GOT3 (cell line): ENCODE measurements at places on chromosomes 1 and 21.

DNA sequence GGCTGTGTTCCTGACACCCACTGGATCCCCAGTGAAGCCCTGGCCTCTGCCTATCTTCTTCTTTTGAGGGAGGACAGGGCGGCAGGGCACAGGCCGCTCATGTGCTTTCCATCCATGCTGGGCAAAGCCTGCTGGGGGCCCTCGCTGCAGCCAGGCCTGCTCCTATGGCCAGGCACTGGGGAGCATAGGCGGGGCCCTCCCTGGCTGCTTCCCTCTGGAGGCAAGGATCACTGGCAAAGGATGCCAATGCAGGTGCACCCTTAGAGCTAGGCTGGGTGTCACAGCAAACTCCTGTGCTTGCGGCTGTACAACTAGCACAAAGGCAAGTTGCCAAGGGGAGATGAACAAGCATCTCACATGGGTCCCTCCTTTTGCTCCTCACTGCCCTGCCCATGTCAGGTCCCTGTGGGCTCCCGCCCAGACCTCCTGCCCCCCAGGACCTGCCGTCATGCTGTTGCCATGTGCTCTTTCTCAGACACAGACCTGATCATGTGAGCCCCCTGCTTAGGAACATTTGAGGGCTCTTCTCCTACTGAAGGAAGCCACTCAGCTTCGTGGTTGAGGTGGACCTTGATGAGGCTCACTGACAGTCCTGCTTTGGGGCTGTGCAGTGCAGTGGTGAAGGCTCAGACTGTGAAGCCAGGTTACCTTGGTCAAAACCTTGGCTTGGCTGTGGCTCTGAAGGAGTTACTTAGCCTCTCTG is 393.6 kb downstream of the PTPRU start:
- no peak for DNase-seq

DNA sequence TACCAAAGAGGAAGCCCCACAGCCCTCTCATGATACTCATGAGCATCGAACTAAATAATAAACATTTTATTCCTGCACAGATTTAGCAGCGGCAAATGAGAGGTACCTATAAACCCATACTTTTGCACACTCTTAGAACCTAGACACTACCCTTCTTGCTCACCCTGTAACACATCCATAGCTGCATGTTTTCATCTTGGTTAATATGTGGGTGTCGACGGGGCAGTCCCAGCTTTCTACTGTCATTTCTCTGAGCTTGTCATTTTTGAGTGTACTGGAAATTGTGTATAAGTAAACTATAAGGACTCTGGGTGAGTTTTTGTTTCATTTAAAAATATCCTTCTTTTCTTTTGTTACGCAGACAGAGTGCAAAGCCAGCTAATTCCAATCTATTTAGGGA is 25.5 kb downstream of the OVGP1 start:
- no peak for DNase-seq

- no peak for DNase-seq
These were observed 164.2 kb downstream of the NRIP1 start for GRCh38 chr21:14900611-14901010.

DNA sequence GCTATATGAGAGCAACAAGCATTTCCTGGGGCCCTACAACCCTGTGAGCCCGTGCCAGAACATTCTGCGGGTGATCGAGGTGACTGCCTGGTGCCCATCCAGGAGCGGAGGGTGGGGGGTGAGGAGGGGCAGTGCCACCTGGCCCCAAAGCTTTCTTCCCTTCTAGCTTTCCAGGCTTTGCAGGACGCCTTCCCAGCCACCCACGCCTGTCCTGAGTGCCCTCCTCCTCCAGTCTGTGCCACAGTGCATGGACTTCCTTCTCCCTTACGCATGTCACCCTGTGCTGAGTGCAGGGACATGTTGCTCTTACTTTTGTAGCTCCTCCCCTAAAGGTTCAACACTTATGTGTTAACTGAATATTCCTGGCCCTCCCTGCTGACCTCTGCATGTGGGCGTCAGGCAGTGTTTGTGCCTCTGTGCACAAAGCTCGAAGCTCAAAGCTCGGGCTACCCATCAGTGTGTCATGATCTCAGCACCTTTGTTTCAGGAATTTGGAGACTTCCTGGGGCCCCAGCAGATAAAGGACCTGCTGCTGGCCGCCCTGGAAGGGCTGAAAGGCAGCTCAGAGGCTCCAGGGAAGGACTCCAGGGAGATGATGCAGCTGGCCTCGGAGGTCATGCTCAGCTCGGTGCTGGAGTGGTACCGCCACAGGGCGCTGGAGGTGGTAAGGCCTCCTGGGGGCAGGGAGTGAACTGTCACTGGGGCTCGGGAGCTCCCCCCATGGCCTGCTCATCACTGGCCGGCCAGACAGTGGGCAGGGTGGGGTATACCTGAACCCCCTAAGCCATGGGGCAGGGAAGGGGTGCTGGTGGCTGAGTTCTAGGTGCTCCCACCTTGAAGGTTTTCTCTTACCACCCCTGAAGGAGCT is 36.7 kb upstream of the TTC4 start:
- DNase-seq: no peak

- DNase-seq: no peak
These were observed 105.7 kb downstream of the NME7 start for GRCh38 chr1:169261884-169262283.

DNA sequence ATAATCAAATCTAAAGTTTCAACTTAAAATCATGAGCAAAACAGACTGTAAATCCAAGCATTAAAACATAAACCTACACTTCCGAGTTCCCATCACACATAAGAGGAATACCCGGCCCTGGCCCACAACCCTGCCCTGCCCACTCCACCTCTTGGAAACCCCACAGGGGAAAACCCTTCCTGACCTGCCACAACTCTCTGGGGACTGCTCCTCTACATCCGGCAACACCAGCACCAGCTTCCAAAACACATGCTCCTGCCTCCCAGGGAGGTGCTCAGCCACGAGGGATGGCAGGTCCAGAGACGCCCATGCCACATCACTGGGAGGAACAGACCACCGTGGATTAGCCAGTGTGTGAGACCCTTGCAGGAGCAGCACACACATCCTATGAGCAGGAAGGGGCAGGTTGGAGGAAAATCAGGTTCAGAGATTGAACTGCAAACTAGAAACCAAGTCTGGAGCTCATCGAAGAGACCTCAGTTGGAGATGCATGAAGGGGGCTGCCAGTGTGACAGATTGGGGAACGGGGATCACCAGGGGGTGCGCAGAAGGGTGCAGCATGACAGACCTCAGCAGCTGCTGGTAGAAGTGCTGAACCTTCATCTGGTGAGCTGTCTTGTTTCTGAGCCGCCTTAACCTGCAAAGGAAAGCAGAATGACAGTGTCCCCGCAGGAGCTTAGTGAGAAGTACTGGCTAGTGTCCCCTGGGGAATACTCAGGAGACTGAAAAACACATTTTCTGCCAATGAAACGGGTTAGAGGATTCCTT is 25.8 kb upstream of the LSS start:
- DNase-seq: no peak

DNA sequence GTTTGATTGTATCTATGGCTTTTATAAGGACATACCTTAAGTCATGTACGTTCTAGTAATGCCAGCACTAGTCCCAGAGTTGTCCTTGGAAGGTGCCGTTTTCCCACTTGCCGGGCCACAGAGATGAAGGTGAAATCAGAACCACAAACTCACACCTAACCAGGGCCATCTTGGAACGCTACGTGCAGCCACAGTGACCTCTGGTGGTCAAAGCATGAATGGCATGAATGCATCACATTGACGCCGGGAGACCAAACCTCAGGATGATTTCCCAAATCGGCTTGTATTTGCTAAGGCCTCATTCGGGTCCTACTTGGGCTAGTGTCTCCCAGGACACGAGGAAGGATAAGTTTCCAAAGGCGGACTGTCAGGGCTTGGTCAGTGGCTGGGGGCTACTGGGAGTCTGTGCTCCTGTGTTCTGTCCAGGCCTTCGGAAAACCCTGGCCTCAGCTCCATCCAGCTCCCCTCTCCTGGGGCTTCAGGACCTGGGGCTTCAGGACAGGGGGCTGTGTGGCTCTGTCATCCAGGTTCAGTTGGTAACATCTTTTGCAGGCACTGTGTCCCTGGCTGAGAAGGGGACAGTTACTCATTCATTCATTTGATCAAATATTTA is 260.5 kb downstream of the PRDM2 start:
- no peak for DNase-seq

DNA sequence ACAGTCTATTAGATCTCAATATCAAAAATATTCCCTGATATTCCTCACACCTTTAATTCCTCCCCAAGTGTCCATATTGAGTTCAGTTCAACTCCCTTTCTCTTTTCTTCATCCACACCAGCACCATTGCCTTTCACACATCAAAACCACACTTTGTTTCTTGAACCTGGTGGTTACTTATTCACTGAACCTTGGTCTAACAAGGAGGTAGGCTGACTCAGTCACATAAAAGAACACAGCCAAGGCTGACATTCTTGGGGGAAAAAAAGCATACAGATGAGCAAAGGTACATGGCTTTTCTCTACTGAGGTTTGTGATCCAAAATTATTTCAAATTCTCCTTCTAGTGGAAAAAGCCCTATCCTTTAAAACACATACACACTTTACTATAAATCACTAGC is 131.7 kb upstream of the USH2A start:
- DNase-seq: no peak

- DNase-seq: no peak
These were observed 54.1 kb upstream of the LYST start for GRCh38 chr1:235920596-235921375.

DNA sequence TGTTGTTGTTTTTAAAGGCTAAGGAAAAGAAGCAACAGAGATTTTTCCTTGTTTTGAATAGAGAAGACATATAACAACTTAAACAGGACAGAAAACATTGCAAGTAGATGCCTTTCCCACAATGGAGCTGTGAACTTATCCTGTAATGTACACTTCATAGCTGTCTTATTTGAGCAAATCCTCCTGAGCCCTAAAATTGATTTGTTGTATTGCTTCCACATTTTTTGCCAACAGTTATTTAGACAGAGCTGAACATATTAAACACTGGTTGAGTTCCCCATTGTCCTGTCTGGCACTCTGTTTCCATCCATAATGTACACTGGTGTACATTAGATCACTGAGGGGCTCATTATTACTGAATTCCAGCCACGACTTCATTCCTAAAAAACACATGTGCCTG is 32.2 kb downstream of the CACHD1 start:
- no peak for DNase-seq

DNA sequence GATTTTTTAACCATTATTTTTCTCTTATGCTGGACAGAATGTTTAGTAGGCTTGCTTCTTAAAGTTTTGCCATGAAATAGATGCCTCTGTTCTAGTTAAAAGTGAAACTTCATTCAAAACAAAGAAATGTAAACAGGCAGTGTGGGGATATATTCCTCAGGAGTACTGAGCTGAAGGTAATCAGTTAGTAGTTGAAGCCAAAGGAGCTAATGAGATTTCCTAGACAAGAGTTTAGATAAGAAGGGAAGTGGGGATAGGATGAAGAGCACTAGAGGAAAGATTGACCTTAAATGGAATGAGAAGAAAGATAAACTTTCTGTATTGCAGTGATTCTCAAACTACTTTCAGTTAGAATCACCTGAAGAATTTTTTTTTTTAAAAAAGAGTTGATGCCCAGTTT is 23.9 kb downstream of the PRRC2C start:
- DNase-seq: no peak

DNA sequence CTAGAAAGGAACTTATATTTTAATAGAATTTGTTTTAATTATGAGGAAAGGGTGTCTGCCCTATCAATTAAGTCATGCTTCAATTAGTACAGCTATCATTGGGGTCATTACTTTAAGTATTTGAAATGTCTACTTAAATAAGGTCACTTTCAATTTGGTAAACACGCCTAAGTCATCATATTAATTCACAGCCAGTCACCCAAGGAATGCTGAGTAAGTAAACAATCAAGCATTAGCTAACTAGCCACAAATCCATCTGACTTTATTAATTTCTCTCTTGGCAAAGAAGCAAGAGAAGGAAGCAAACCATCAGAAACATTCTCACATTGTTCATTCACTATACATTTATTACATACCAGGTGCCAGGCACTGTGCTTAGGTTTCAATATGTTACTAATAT is 1.2 kb upstream of the LRRC52 start:
- no peak for DNase-seq

DNA sequence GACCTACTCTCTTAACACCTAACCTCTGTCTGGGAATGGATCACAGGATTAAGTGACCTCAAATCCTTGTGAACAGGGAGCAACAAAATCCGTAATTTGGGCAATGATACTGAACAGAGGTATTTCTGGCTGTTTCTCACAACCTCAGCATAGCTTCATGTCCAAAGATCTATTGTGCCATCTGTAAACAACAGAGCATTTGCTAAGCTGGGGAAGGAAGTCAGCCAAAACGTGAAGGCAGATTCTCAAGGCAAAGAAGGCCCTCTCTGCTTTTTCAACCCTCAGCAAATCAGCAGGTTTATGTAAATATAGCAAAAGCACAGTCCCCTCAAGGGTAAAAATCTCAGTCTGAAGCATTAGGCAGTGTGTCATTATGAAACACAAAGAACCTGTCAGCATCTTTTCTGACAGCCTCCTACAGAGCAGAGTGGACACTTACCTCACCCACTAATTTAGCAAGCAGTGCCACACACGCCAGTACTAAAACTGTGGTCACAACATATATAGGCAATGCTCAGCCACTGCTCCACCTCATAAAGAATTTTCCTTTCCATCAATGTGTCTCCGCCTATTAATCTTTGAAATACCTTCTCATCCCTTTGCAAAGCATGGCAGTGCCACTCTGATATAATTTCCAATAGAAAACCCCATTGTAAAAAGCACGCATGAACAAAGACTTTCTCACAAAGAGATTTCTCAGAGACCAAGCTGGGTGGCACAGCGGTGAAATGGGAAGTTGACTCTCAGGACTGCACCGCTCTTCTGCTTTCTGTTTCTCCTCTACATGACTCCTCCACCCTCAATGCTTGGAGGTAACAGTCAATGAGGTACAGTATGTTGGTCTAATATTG is 188.0 kb downstream of the RERE start:
- no peak for DNase-seq

GRCh38 chr1:112852276-112852675 is 103.7 kb downstream of the SLC16A1 start:
- no peak for DNase-seq

GRCh38 chr1:204435381-204435831 is 23.8 kb upstream of the PPP1R15B start:
- DNase-seq: no peak

DNA sequence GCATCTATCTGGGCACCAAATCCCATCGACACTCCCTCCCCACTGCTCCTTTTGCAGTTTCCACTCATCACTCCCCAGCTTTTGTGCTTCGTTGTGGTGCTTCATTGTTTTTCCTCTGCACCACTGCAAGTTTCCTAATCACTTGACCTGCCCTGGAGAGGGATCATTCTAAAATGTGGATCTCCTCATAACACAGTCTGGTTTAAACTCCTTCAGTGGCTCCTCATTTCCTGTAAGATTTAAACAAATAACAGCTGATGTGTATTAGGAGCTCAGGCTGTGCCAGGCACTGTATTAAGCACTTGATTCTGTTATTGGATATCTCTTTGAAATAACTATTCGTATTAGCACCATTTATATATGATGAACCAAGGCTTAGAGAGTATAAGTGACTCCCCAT is 51.3 kb downstream of the MAP10 start:
- DNase-seq: no peak

GRCh38 chr1:230010603-230011332 is 56.3 kb upstream of the GALNT2 start:
- no peak for DNase-seq

- DNase-seq: no peak
These were observed 169.4 kb downstream of the C1orf94 start for GRCh38 chr1:34346128-34346527.
